ENCODE measurements at places on chromosomes 11 and 22.

DNA sequence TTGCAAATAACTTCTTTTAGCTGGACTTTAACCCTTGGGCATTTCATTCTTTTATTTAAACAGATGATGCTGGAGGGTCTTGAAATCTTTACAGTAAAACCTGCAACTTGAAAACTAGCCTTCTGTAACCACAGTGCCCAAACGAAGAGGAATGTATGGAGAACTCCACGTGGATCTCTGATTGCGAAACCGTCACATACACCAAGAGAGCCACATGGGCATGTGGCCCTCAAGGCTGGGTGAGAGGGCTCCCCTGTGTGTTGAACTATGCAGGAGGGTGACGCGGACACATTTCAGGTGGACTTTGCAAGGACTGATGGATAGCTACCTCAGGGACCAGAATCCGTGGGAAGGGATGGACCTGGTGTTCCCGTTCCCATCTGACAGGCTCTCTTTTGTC, 30.6 kb downstream of the FAM118A start:
- no peak for DNase-seq

- DNase-seq, result no peak
Observed at GRCh38 chr11:79241852-79242241, 199.0 kb downstream of the TENM4 start.

DNA sequence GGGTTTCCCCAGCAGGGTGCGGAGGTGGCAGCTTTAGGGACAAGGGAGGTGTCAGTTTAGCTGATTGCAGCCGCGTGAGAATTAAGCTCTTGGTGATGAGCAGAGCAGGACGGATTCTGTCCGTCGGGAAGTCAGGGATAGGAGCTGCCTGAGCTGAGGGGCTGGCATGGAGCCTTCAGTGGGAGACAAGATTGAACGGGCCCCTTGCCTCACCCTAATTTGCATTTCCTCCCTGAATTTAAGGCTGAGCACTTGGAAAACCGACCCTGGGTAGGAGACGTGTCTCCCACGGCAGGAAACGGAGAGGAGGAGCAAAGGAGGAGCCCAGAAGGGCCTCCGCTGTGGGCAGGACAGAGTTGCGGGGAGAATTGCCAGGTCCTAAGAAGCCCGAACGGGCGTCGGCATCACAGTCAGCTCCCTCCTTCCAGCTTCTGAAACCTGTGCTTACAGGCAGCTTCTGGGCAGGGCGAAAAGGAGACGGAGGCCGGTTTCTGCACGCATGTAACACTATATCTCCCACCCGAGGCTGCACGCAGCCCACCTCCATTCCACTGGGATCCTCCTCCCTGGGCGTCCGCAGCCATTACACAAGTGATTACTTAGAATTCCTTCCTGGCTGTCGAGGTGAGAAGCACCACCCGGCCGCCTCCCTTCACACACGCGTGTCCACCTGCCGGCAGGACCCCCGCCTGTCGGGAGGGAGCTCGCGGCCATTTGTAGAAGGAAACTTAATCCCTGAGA, 345.8 kb downstream of the BRD1 start:
- DNase-seq, result no peak

- peak; percentile 40 for DNase-seq
Observed at GRCh38 chr11:63767565-63768236, 874 bp downstream of the ZFTA start.

GRCh38 chr22:30490399-30490798, 15.1 kb downstream of the SEC14L4 start:
- no peak for DNase-seq

GRCh38 chr22:23386822-23387580, 193.1 kb downstream of the IGLL1 start:
- DNase-seq, result no peak

DNA sequence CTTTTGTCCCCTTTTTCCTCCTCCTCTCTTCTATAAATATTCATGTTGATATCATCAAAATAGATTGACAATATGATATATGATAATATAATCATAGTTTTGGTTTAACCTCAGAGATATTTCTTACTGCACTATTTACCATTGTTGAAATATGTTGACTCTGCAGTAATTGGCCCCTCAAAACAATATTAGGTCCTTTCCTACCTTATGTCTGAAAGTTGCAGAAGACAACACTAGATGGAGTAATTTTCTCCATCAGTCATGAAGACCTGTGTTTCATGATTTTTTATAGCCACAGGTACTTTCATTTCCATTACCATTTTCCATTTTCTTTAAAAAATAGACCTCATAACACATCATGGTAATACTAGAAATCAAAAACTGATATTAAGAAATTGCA, 284.4 kb downstream of the LUZP2 start:
- no peak for DNase-seq

DNA sequence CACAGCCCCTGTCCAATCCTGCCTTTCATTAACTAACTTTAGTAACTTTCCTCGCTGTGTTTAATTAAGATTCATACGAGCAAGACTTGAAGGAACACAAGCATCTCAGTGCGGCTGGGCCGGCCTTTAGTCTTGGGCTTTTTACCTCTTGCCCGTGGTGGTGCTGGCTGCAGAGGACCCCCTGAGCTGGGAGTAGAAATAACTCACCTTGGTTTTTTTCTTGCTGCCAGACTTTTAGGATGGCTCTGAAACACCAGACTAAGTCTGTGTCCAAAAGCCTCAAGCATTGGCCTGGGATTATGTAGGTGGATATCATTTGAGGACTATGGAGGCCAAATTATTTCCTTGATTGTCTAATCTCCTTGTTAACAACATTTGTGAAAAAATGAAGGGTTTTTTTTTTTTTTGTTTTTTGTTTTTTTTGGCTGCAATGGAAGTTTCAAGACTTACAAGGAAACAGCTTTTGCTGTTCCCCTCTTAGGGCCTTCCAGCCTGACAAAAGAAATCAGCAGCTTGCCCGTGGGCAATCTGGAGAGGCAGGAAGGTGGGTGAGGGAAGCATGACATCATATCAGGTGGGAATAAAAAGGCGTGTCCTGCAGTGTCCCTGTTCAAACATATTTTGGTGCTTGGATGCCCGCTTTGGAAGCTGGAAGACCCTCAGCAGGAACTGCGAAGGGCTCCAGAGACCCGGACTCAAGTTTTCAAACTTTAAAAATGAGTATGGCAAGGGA, 44.0 kb downstream of the SMIM38 start:
- DNase-seq, result no peak

Data from activated naive CD4-positive, alpha-beta T cell treated with anti-CD3 and anti-CD28 coated beads, Interleukin-2, amount 50 U/mL, for 16 hours (primary cell).